ENCODE measurements at places on chromosomes 3 and 15.

GRCh38 chr3:132253262-132253878 is 63.8 kb upstream of the ACP3 start:
- DNase-seq = no peak

- no peak for DNase-seq
Measured at GRCh38 chr15:45604326-45604725, 17.1 kb downstream of the BLOC1S6 start.

- DNase-seq = no peak
Measured at GRCh38 chr3:124033360-124034015, 41.6 kb upstream of the ROPN1 start.

DNA sequence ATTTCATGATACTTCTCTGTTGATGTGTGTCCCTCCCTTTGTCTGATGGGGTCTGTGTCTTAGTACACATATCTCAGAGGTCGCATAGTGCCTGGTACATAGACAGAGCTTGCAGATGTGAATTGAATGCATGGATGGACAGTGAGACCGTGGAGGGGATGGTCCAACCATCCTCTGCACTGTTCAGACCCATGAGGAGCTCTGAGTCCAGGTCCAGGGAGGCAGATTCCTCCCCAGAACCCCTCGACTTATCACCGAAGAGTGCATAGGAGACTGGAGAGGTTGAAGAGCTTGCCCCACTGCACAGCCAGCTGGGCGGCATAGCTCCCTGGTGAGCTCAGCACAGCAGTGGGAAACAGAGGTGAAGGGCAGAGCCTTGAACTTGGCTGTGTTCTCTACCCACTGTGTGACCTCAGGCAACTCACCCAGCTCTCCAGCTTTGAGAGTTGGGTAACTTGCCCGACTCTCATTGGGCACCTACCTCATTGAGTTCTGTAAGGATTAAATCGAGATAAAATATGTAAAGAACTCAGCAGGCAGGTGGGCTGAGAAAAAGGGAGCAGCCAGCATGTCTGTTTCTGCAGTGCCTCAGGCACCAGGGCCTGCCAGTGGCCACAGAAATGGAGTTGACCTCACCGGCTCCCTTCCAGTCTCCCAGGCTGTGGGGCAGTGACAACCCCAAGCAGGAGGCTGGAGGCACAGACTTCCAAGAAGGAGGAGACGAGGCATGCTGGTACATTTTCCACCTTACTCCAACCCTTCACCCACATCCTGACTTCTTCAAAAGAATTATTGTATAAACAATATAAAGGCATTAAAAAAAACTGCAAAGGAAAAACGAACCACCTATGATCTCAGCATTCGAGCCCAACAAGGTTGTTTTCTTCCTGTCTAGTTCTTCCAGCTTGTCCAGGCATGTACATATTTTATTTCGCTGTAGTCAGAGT is 54.1 kb upstream of the TFRC start:
- DNase-seq = no peak

GRCh38 chr15:72783004-72783639 is 436 bp downstream of the ADPGK start:
- DNase-seq = no peak

GRCh38 chr3:96070678-96071077 is 743.7 kb upstream of the EPHA6 start:
- no peak for DNase-seq

GRCh38 chr15:65954289-65954741 is 85.0 kb downstream of the RAB11A start:
- no peak for DNase-seq

- no peak for DNase-seq
Measured at GRCh38 chr15:89777782-89778380, 1.7 kb downstream of the MESP2 start.

DNA sequence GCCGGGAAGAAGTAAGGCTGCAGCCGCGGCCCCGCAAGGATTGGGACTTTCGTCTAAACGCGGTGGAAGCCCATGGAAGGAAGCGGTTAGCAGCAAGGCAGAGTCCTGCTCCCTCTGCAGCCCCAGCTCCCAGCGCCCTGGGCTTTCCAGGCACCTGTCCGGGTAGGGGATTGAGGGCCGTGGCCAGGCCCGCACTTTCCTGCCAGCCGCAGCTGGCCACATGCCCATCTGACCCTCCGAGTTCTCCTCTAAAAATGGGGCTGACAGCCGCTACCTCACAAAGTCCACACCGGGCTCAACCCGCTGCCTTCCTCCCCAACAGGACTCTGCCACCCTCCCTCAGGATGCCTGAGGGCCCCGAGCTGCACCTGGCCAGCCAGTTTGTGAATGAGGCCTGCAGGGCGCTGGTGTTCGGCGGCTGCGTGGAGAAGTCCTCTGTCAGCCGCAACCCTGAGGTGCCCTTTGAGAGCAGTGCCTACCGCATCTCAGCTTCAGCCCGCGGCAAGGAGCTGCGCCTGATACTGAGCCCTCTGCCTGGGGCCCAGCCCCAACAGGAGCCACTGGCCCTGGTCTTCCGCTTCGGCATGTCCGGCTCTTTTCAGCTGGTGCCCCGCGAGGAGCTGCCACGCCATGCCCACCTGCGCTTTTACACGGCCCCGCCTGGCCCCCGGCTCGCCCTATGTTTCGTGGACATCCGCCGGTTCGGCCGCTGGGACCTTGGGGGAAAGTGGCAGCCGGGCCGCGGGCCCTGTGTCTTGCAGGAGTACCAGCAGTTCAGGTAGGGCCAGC is 1.9 kb downstream of the NEIL1 start:
- DNase-seq = no peak

GRCh38 chr3:172357850-172358754 is 90.2 kb downstream of the GHSR start:
- no peak for DNase-seq

DNA sequence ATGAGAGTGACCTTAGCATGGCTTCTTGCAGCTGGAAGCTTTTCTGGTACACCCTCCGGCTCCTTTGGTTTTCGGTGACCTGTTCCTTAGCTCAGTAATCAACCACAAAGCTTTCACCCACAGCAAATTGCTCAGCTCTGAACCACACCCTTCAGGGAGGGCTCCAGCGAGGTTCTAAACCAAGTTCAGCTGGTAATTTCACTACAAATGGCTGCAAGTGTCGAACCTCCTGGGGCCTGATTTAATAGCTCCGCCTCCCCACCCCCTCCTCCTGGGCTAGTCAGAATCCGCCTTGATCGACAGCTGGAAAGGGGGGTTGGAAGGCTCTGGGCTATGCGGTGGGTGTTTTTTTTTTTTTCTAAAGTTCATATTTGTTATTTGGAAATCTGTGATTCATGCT is 150.9 kb upstream of the MCTP2 start:
- no peak for DNase-seq

GRCh38 chr15:75171408-75171807 is 30.3 kb upstream of the C15orf39 start:
- DNase-seq = no peak

- DNase-seq = no peak
Measured at GRCh38 chr3:115699706-115700105, 76.4 kb downstream of the GAP43 start.

DNA sequence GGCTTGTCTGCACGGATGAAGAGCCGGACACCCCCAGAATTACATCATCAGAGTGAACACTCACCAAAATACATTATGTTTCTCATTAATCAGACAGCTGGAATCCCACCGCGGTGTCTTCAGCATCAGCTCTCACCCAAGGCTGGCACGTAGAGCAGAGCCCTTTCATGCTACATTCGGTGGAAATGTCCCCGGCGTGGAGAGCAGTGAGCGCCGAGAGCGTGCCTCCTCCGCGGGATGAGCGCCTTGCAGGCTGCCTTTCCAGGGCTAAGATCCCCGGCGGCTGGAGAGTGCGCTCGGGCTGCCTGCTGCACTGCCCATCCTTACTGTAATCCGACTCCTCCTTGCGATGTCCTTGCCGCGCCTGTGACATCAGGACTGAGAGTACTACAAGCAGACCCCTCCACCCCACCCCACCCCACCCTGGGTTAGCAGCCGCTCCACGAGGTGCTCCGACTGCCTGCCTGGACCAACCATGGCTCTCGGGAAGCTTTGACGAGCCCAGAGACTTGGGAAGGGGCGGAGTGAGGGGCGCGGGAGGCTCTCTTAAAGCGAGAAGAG is at the start of gene ZNF385D:
ZNF385D (minus strand) TSS at position 380 of the 561 bp plus-strand sequence; CDS start at position 86, 294 bp downstream.
- no peak for DNase-seq

DNA sequence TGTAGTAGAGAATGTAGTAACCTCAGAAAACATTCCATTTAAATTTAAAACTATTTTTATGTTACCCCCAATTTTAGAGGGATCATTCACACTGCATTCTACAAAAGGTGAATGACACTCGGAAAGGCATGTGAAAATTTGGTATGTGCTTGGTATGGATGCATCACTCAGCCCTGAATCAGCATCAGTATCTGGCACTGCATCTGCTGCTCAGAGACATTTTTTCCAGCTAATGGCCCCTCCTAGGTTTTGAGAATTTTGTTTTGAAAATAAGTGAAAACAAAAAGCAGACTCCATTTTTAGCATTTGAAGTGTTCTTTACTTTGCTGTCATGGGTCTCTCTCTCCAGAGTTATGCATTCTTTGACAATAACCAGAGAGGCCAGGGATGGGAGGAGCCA is 15.6 kb upstream of the WWTR1 start:
- DNase-seq = no peak

GRCh38 chr3:160757233-160758106 is 1.4 kb downstream of the PPM1L start:
- no peak for DNase-seq

DNA sequence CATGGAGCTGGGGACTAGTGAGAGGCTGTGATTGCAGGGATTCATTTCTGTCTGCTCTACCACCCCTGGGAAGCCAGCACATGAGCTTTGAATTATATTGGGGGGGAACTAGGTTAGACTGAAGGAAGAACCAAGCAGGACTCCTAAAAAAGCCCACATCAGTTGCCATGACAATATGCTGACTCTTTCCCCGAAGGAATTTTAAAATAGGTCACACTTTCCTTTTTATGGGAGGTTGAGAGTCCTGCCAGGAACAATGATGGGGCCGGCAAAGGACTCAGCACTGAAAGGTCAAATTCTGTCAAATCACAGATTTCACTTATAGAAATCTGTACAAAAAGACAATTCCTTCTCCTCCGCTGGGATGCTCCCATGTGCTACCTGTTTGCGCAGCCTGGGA is 130.8 kb downstream of the ZNF621 start:
- no peak for DNase-seq

- no peak for DNase-seq
Measured at GRCh38 chr15:60651734-60652141, 172.8 kb upstream of the ICE2 start.

GRCh38 chr15:48360841-48361240 is 29.6 kb downstream of the DUT start:
- no peak for DNase-seq

- no peak for DNase-seq
Measured at GRCh38 chr15:51263726-51264125, 74.7 kb downstream of the CYP19A1 start.

DNA sequence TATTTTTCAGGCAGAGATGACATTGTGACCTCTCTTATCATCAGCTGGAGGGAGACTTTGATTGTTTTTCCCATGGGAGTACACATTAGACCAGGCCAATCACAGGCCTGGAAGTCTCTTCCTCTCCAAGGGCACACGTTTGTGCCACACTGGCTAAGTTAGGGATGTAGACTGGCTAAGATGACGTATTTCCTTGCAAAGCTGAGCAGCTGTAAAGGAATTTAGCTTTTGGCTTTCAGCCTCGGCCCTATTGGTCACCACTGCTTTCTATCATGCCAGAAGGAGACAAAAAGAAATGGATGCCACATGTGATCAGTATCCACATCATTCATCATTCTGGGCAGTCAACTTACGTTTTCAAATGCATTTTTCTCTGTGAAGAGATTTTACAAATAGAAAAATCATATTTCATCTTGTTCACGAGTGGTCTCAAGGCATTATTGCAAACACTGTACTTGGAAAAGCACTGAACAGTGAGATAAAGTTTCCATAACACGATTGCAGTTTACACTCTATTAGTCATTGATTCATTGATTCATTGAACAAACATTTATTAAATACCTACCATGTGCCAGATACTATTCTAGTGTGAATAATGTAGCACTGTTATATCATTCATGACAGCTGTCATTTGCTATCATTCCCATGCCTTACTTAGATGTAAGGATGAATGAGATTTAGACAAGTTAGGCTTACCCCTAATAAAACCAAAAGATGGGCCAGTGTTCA is 27.0 kb upstream of the RNF7 start:
- no peak for DNase-seq

GRCh38 chr3:12944849-12945248 is 103.5 kb upstream of the RPL32 start:
- DNase-seq = no peak

GRCh38 chr3:18946524-18946923 is 201.8 kb upstream of the KCNH8 start:
- DNase-seq = no peak

DNA sequence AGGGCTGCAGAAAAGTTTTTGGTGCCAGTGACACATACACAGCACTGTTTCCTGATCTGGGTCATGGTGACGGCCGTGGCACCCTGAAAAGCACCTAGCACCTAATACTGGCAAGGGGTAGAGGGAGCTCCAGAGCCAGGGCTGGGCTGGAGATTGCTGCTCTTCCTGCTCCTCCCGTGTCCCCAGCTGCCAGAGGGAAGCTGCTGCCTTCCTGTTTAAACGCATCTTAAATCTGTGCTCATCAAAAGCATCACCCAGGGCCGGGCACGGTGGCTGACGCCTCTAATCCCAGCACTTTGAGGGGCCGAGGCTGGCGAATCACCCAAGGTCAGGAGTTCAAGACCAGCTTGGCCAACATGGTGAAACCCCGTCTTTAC is 156.7 kb upstream of the MEF2A start:
- DNase-seq = no peak

DNA sequence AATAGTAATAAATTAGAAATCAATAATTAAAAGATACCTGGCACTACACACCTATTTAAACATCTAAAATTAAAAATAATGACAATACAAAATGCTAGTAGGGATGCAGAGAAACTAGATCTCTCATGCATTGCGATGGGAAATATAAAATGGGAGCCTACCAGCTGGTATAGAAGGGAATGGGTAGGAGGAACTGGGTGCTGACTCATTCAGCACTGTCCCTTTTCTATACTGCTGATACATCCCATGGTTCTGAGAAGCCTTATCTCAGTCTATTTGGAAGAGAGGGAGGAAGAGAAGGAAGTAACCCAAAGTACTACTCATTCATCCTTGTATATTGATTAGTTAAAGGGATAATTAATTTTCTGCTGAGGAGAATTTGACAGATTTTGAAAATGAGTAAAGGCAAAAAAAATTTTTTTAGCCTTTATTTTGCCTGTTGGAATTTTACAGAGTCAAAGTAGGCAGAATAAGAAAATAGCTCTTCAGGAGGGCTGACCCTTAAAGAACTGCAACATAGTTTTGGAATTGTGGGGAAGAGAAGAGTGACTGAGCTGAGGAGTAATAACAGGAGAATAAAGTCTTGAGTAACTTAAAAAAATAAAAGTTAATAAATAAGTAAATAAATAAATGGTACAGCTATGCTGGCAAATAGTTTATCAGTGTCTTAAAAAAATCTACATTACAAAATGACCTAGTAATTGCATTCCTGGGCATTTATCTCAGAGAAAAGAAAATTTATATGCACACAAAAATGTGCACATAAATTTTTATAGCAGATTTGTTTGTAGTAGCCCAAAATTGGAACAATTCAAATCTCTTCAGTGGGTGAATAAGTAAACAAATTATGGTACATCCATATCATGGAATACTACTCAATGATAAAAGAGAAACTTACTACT is 15.3 kb upstream of the BHLHE40 start:
- DNase-seq = no peak

Data from activated T-helper 1 cell treated with Interleukin-2 at 50 U/mL for 16 hours (primary cell).